ENCODE measurements at places on chromosomes 4 and X.
A peak's percentile ranks its signal among the peaks of the same experiment; 100 is the strongest.

GRCh38 chrX:13428053-13428786 is 108.4 kb upstream of the ATXN3L start:
- no peak for DNase-seq

- DNase-seq = no peak
These were observed 62.3 kb upstream of the TLL1 start for GRCh38 chr4:165810726-165811125.

DNA sequence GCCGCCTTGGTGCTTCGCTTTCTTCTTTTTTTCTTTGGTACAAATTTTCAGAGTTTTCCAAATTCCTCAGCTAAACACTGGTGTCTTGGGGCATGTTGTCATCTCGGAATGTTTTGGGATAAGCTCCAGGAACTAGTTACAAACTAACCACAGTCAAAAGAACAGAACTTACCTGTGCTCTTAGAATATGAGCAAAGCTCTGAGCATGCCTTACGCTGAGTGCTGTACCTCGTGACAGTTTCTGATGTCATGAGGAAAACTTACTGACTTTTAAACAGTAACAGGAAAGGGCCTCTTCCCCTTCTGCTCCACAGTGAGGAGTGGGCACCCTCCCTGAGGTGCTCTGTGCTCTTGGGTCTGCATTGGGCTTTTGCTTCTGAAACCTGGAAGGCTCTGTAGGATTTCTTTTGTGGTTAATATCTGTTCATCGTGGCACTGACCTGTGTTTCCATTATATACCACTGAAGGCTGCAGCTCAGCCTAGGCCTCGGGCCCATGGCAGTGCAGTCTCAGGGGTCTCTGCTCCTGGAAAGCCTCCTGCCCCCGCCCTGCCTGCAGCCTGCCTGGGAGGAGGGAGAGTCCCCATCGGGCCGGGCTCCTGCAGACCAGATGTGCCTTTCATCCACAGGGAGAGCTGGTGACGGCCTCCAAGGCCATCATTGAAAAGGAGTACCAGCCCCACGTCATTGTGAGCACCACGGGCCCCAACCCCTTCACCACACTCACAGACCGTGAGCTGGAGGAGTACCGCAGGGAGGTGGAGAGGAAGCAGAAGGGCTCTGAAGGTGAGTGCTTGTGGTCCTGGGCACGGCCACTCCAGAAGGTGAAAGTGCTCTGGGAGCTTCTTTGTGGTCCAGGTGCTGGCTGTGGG is 48.7 kb downstream of the NOP14 start:
- peak; percentile 27 for DNase-seq

DNA sequence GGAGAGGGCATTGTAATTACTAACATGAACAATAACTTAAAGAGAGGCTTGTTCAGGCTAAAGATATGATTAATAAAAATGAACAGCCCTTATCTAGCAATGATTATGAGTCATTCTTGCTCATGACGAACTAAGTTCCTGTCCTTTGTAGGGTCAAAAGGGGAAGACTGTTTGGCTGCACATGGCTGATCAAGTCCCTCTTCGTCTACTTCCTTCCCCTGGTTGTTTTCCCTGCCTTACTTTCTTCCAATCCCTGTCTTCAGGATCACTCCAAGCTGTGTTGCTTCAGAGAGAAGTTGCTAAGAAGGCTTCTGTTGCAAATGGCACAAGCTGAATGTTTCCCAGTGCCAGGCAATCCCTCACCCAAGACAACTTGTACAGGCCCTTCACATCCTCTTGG is 115.0 kb upstream of the HS3ST1 start:
- no peak for DNase-seq

DNA sequence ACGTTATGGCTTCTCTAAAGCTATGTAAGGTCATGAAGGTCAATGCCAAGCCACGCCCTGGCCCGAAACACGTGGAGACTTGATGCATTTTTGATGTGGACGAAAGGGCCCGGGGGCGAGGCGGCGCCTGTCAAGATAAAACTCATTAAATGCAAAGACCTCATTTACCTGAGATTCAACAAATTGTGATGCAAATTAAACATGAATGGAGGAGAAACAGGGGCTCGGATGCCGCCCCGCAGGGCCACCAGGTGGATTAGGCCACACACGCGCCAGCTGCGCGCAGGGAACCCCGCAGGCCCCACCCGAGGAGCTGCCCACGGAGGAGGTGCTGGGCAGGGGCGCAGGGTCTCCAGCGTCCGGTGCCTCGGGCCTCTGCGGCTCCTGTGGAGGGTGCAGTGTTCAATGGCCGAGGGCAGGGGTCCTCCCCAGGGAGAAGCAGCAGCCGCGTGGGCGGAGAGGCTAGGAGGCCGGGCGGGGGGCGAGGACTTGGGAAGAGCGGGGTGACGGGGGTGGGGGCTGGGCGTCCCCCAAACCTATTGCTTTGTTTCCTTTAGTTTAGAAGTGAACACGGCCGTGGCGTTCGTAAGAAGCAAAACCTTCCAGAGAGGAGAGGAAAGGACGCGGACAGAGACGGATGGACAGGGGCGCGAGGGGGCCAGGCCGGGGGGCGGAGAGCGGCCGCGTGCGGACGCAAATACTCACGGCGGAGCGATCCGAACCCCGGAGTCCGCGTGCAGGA is 40.4 kb downstream of the CPLX1 start:
- DNase-seq = no peak

GRCh38 chr4:24650849-24651640 is 66.7 kb upstream of the DHX15 start:
- DNase-seq = no peak

DNA sequence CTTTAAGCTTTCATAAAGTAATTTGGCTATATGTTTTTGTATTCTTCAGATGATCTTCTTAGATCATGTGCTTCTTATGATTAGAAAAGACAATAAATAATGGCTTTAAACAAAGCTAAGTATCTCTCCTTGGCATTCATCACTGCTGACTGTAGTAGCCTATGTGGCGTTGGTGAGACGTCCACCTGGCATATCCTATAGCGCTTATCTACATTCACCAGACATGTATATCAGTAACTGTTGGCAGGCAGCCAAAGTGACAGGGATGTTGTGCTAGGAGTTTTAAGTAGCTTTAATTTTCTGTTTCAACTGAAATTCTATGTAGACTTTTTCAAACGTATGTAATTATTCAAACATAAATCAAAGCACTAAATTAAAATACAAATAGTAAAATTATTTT is 276.4 kb downstream of the IL15 start:
- no peak for DNase-seq

DNA sequence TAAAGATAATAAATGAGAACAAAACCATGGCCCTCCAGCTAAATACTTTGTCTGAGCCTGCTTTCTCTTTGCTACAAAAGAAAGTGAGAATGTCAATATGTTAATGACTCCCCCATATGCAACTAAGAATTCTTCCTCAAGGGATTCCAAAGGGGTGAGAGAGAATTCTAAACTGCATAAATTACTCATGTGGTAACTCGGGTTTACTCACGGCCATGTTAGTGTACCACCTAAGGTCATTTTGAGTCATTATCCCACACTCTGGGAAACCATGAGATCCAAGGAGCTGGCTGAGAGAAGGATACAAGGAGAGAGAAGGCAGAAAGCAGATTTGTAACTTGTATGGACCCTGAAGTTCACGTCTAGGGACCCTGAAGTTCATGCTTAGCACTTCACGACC is 190.3 kb downstream of the DHX15 start:
- no peak for DNase-seq

GRCh38 chrX:41733939-41734338 is 10.0 kb downstream of the GPR82 start:
- no peak for DNase-seq

- no peak for DNase-seq
These were observed 809.7 kb upstream of the NDST4 start for GRCh38 chr4:115923152-115923551.

- DNase-seq = no peak
These were observed 47.5 kb downstream of the SMC1A start for GRCh38 chrX:53374923-53375322.

DNA sequence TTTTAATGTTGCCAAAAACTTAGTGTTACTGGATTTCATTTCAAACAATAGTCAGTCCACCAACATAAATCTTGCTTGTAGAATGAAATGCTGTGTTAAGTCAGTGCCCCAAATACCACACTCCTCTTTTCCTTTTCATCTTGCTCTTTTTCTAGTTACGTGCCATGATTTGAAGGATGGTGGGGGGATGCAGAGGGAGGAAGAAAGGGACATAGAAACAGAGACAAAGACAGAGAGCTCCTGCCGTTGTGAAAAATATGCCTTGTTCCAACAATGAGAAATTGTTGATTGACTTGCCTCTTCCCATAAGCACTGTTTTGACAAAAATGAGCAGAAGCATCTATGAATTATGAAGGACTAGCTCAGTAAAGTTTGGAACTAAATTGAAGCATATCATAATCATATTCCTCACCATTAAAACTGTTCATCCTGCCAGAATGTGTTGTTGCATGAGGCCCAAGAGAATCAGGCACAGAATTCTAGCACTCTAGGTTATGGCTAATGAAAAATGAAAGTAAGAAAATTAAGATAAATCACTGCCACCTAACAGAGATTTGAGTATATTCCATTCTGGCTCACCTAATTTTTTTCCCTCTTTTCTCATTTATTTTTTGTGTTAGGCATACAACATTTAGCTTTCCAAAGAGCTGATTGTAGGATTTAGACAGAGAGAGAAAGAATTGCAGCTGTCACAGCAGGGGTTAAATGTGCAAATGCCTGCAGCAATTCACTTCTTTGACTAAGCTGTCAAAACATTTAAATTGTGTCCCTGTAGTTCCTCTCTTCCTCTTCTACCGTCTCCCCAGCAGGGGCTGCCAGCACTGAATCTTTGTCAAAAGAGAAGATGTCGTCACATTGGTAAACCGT is 111.6 kb upstream of the PTPN13 start:
- no peak for DNase-seq
